Daoy (cell line): ENCODE measurements at places on chromosomes 6 and 20.

- DNase-seq: no peak
Measured at GRCh38 chr6:13604546-13605416, 10.4 kb upstream of the NOL7 start.

DNA sequence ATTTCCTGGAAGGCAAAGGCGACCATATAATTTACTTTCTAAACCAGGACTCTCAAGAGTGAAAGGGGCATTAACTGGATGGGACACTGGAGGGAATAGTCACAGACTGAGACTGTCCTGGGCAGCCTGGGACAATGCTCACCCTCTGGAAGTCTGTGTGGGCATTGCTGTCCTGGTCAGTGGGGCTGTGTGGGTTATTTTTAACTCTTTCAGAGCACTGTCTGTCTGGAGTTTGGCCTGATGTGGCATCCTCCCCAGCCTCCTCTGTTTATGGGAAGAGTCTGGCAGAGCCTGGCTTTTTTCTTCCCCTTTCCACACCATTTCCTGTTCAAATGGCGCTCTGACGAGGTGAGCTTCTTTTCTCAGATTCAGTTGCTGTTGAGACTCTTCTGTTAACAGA lies 11.7 kb downstream of the DAAM2 start:
- no peak for DNase-seq

DNA sequence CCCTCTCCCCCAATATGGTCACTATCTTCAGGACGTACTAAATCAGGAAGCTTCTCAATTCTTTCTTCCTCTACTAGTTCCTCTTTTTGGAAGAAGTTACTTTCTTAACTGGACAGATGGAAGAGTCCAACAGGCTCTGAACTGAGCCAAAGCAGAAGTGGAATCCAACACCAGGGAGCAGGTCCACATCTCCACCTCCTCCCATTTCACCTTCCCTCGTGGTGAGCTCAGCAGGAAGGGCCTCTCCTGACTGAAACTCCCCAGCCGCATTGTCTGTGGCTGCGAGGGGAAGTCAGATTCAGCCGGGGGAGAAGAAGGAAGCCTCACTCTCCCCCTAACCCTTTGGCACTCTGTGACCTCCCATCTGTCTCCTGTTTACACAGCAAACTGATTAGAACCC lies 63.8 kb upstream of the UST start:
- DNase-seq: no peak

DNA sequence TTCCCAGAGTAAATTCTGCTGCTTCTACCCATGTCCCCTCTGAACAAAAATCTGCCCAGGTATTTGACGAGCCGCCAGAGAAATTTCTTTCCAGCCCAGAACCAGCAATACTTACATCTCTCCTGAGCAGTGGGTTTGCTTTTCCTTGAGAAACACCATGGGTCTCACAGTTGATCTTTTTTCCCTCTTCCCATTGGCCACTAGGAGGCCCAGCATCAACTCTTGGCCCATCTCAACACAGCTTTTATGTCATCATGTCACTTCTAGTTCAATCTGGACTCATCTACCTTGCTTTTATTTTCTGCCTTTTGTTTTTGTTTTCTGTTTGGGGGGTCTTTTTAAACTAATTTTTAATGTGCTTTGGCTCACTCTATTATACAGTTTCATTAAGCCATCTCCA lies 18.8 kb downstream of the MAFB start:
- DNase-seq: no peak

GRCh38 chr6:143040018-143040417 lies 20.7 kb upstream of the AIG1 start:
- no peak for DNase-seq

DNA sequence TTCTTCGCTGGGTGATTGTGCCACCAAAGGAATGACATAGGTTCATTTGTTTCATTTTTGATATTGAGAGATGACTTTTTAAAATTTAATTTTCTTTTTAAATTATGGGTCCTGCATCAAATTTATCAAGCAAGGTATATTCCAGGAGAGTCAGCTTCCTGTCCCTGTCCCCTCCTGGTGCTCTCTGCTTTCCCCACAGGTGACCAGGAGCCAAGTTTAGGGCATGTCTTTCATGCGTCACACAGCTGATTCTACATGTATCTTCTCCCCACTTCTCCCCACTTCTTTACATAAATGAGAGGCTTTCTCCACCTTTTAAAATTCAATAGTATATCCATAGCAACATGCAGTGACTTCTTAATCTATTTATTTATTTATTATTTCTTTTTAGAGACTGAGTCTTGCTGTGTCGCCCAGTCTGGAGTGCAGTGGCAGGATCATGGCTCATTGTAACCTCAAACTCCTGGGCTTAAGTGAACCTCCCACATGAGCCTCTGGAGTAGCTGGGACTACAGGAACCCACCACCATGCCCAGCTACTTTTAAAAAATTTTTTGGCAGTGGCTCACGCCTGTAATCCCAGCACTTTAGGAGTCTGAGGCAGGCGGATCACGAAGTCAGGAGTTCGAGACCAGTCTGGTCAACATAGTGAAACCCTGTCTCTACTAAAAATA lies 30.0 kb downstream of the OSBPL2 start:
- DNase-seq: no peak

DNA sequence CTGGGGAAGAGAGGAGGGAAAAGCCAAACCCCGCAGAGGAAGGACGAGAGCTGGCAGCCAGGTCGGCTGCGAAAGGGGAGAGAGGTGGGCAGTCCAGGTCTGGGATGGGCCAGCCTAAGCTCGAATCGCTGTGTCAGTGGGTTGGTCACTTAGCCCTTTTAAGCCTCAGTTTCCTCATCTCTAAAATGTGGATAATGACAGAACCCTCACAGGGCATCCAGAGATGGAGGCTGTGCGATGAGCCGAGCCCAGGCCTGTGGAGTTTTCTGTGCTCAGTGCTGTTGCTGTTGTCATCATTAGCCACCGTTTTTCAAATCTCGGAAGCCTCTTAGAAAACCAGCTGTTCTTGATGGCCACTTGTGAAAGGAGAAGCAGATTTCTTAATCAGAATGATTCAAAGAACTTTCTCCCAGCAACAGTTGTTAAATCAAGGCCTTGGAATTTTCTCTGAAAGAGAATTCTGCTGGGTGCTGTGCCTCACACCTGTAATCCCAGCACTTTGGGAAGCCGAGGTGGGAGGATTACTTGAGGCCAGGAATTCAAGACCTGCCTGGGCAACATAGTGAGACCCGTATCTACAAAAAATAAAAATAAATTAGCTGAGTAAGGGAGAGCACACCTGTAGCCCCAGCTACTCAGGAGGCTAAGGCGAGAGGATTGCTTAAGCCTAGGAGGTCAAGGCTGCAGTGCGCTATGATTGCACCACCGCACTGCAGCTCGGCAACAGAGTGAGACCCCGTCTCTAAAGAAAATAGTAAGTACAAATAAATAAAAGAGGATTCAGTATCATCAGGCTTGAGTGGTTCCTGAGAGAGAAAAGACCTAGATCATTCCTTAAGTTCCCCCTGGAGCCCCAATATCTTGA lies 46.3 kb upstream of the ENTPD6 start:
- no peak for DNase-seq

- no peak for DNase-seq
Measured at GRCh38 chr6:73523434-73524123, 2.7 kb upstream of the EEF1A1 start.

DNA sequence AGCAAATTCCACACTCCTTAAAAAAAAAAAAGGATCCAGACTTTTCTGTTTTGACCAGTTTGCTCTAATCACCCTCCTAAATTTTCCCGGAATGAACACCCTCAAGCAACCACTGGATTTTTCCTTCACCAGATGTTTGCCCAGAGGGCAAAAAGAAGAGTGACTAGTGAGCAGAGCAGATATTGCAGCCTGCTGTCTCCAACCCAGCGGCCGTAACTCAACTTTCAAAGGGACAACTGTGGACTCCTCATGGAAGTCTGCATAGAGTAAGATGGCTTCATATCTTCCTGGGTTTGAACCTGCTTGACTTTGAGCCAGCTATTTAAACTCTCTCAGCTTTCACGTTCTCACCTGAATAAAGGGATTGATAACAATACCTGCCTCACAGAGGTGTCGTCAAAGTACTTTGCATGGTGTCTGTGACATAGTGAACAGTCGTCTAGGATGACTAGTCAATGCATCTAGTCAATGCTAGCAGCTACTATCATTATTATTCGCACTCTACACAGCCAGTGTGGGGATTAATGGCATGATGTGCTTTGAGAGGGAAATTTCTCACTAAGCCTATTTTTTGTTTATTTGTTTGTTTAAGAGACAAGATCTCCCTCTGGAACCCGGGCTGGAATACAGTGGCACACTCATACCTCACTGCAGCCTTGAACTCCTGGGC lies 92.2 kb upstream of the HIVEP1 start:
- no peak for DNase-seq

GRCh38 chr6:151702851-151703658 lies 104.4 kb upstream of the ESR1 start:
- DNase-seq: no peak

DNA sequence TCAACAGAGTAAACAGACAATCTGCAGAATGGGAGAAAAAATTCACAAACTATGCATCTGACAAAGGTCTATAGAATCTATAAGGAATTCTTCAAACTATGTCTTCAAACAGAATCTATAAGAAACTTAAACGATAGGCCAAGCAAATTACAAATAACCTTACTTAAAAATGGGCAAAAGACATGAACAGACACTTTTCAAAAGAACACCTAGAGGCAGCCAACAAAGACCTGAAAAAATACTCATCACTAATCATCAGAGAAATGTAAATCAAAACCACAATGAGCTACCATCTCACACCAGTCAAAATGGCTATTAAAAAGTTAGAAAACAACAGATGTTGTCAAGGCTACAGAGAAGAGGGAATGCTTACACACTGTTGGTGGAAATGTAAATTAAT lies 81.3 kb downstream of the ID4 start:
- DNase-seq: no peak
